ENCODE measurements at places on chromosomes 11 and 22. TPM values are rescaled to one million over a fixed set of nuclear protein-coding genes. Genes with fewer than 3 reads are reported as not detected.

- H3K27me3 ChIP-seq: no peaks in the 10 kb centered on the region
- peak overlapping the region; percentile 77 for H3K4me3 ChIP-seq
These were observed 45.6 kb downstream of the BCR start for GRCh38 chr22:23225724-23226496.

GRCh38 chr11:19680829-19681368 lies 31.7 kb upstream of the NAV2 start:
- no peaks in the 10 kb centered on the region for H3K4me1 ChIP-seq
- H3K27ac ChIP-seq: no peak overlapping the region
- H3K4me3 ChIP-seq: no peak overlapping the region

GRCh38 chr22:47627556-47628253 lies 865.3 kb downstream of the TBC1D22A start:
- H3K36me3 ChIP-seq: no peaks in the 10 kb centered on the region
- DNase-seq: no peak
- no peak overlapping the region for H3K27ac ChIP-seq
- H3K4me1 ChIP-seq: no peaks in the 10 kb centered on the region
- H3K4me3 ChIP-seq: no peak overlapping the region

DNA sequence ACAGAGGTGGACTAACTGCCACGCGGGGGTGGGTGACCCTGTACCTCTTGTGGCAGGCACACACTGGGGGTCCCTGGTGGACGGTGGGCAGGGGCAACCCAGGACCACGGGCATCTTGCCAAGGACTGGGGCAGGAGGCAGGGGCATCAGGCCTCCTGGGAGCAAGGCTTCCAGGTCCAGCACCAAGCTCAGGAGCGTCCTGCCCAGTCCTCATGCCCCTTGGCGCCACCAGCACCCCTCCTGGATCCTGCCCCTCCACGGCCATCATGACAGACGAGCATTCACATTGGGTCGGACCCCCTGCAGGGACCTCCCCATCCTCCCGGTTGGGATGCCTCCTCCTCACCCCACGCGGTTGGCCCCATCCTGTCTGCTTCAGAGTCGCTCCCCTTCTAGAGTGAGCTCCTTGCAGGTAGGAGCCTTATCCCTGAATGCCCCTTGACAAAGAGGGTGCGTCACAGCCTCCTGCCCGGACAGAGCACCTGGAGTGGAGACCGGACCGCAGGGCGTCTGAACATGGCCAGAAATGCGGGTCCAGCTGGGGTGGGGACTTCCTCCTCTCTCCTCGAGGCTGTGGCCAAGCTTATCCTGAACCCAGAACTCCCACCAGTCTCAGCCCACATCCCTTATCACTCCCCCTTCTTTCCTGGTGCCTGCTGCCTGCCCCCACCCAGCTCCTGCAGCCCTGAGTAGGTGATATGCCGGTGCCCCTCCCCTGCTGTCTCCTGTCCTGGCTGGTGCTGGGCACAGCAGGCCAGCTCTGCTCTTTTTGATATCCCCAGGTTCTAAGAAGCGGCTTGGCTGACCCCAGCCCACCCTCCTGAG lies 40.3 kb downstream of the IGF2 start:
- DNase-seq: peak; percentile 7
- no peak overlapping the region for H3K4me3 ChIP-seq
- H3K4me1 ChIP-seq: peaks cover 6% of the 10 kb centered on the region
- H3K27me3 ChIP-seq: peaks cover 5% of the 10 kb centered on the region
- peaks cover 2% of the 10 kb centered on the region for H3K36me3 ChIP-seq

DNA sequence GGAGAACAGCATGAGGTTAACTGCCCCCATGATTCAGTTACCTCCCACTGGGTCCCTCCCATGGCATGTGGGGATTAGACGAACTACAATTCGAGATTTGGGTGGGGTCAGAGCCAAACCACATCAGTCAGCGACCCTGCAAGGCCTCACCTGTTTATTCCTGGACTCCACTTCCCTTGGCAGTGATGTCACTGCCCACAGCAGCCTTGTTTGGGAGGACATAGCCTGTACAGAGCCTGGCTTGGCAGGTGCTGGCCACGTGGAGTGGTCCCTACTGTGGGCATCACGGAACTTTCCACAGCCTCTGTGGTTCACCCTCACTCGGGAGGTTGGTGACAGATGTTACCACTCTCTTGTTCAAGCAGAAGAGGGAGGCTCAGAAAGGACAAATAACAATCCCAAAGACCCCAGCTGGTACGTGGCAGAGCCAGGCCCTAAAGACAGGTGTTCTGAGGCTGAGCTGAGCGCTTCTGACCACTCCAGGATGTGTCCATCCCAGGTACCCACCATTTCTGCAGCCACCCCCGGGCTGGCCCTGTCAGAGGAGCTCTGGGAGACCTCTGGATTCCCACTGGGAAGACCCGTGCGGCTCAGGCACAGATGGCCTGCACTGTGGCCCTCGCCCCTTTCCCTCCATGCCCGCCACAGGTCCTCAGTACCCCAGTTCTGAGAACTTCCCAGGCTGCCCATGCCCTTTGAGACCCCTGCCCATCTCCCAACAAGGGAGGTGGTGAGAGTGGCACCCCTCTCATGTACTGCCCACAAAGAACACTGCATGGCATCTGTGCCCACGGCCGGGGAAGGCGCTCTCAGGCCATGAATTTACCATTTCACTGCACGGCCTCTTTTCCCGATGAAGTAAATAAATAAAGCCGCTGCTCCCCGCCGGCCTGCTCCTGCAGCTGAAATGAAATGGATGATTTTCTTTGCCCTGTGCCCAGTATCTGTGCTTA lies 605.8 kb downstream of the TBC1D22A start:
- H3K36me3 ChIP-seq: no peaks in the 10 kb centered on the region
- H3K27ac ChIP-seq: no peak overlapping the region
- H3K27me3 ChIP-seq: peaks cover 51% of the 10 kb centered on the region
- no peak overlapping the region for H3K4me3 ChIP-seq
- no peak for DNase-seq

GRCh38 chr11:33701302-33702230 lies 940 bp upstream of the C11orf91 start:
- peaks cover 10% of the 10 kb centered on the region for H3K27me3 ChIP-seq
- peak overlapping the region; percentile 45 for H3K27ac ChIP-seq
- H3K4me1 ChIP-seq: peaks cover 24% of the 10 kb centered on the region
- DNase-seq: no peak
- H3K4me3 ChIP-seq: peak overlapping the region; percentile 90
- H3K36me3 ChIP-seq: peaks cover 2% of the 10 kb centered on the region

GRCh38 chr11:134253188-134253993 lies at the start of the genes ACAD8 and THYN1:
ACAD8 (plus strand) TSS chr11:134253568; CDS start chr11:134253601, 33 bp downstream.
THYN1 (minus strand) TSS chr11:134253352; CDS start chr11:134252882, 470 bp downstream.
- peaks cover 5% of the 10 kb centered on the region for H3K36me3 ChIP-seq
- peak within 1 kb of the TSS; percentile 96 for H3K27ac ChIP-seq
- peaks cover 26% of the 10 kb centered on the region for H3K4me1 ChIP-seq
- peak within 1 kb of the TSS; percentile 98 for H3K4me3 ChIP-seq
- DNase-seq: peak; percentile 92

Gene OR51E2
- not detected for total RNA-seq

Gene GSTT2
- total RNA-seq: not detected

Gene GTSE1
- 0.25 TPM for total RNA-seq

DNA sequence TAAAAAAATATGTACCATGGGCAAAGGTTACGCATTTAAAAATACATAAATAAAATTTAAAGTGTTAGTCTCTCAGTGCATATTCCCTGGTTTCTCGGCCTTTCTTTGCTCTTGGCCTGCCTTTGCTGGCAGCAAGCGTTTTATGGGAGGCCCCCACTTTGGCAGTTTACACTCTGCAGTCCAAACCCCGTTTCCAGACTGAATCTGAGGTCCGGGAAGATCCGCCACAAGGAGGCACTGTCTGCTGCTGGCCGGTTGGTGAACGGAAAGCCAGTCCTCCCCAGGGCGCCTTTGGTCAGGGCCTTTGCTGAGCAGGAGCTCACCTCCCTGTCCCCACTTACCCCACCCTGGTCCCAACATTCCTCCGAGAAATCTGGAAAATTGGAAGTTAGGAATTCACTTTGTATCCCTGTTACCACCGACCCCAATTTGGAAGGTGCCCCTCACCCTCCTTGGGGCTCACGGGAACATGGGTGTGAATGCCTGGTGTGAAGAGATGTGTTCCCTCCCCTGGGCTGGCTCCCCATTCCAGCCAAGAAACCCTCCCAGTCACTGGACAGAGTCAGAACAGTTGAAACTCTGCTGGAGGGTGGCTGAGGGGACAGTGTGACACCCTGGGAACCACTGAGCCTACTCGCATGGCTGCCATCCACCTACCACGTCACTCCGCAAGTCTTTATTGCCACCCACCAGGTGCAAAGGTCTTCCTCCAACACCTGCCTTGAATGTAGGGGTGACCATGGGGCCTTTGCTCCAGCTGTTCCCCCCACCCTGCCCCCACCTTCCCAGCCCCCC lies 9.4 kb upstream of the SF1 start:
- H3K27me3 ChIP-seq: no peaks in the 10 kb centered on the region
- no peak overlapping the region for H3K27ac ChIP-seq
- peaks cover 7% of the 10 kb centered on the region for H3K4me1 ChIP-seq
- DNase-seq: peak; percentile 55
- no peaks in the 10 kb centered on the region for H3K36me3 ChIP-seq

Gene TMEM191B
- total RNA-seq: 4.8 TPM

- DNase-seq: no peak
- H3K27me3 ChIP-seq: peaks cover 46% of the 10 kb centered on the region
- no peak overlapping the region for H3K4me3 ChIP-seq
- no peaks in the 10 kb centered on the region for H3K36me3 ChIP-seq
- no peak overlapping the region for H3K27ac ChIP-seq
- H3K4me1 ChIP-seq: no peaks in the 10 kb centered on the region
These were observed 34.4 kb downstream of the DRD2 start for GRCh38 chr11:113440816-113441215.

- no peaks in the 10 kb centered on the region for H3K27me3 ChIP-seq
- no peak for DNase-seq
- H3K27ac ChIP-seq: no peak overlapping the region
- no peaks in the 10 kb centered on the region for H3K36me3 ChIP-seq
These were observed 397.0 kb upstream of the ISX start for GRCh38 chr22:34669001-34669400.

GRCh38 chr22:30426388-30427353 lies 1.1 kb downstream of the MTFP1 start:
- DNase-seq: peak; percentile 69
- peak overlapping the region; percentile 95 for H3K4me3 ChIP-seq
- H3K36me3 ChIP-seq: peaks cover 2% of the 10 kb centered on the region
- H3K27ac ChIP-seq: peak overlapping the region; percentile 97

- H3K4me1 ChIP-seq: peaks cover 22% of the 10 kb centered on the region
- H3K4me3 ChIP-seq: no peak overlapping the region
- H3K36me3 ChIP-seq: no peaks in the 10 kb centered on the region
These were observed 3.9 kb downstream of the CD151 start for GRCh38 chr11:836700-837099.

- no peak for DNase-seq
- peak overlapping the region; percentile 93 for H3K27ac ChIP-seq
- H3K27me3 ChIP-seq: peaks cover 4% of the 10 kb centered on the region
- H3K4me3 ChIP-seq: peak overlapping the region; percentile 83
These were observed 4.4 kb downstream of the TMEM121B start for GRCh38 chr22:17116572-17117330.

DNA sequence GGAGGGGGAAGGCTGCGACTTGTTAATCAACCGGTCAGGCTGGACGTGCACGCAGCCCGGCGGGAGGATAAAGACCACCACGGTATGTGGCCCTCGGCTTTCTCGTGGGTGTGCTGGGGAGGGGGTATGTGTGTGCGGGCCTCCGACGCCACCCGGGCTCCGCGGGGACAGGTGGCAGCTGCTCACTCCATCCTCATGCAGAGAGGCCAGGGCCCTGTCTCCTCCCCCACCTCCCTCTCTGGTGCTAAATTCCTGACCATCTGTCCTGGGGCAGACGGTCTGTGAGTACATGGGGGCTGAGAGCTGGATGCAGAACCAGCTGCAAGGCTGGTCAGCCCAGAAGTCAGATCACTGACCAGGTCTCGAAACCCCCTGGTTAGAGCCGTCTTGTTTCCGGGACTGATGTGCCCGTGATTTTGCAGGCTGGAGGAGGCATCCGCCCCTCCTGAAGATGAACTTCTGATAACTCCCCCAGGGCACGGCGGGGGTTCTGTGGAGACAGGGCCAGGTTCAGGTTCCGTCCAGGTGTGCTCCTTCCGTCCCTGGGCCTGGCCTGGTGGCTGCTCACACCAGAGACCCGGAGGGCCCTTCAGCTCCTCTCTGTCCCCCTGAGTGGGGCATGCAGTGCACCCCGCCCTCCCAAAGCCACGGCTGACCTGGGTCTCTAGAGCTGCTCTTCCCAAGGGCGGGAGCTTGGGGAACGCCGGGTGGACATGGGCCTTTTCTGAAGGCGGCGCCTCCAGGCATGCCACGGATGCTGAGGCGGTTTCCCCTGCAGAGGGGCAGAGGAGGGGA lies 1119.7 kb downstream of the BRD1 start:
- no peaks in the 10 kb centered on the region for H3K4me1 ChIP-seq
- H3K4me3 ChIP-seq: no peak overlapping the region
- H3K27ac ChIP-seq: no peak overlapping the region
- no peaks in the 10 kb centered on the region for H3K36me3 ChIP-seq

DNA sequence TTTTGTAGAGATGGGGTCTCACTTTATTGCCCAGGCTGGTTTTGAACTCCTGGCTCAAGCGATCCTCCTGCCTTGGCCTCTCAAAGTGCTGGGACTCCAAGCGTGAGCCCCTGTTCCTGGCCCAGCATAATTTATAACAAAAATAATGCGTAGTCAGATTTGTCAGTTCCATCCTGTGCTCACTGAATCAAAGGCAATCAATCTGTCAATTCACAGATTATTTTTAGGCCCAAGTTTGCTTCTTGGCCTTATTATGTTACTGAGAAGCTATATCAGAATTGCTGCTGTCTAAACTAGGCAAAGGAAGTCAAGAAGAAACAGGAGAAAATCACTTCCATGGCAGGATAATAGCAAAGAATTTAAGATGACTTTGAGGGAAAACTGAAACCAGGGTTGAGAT lies 8.7 kb downstream of the DLAT start:
- H3K4me1 ChIP-seq: peaks cover 4% of the 10 kb centered on the region
- no peak for DNase-seq
- H3K36me3 ChIP-seq: peaks cover 2% of the 10 kb centered on the region

GRCh38 chr11:64085906-64086257 lies 50.2 kb downstream of the FLRT1 start:
- H3K36me3 ChIP-seq: peaks cover 2% of the 10 kb centered on the region
- H3K4me1 ChIP-seq: peaks cover 3% of the 10 kb centered on the region
- H3K4me3 ChIP-seq: no peak overlapping the region
- no peak overlapping the region for H3K27ac ChIP-seq
- no peaks in the 10 kb centered on the region for H3K27me3 ChIP-seq

Gene CRYBA4
- total RNA-seq: not detected

Gene GAS2
- total RNA-seq: 3.1 TPM

Gene PLEKHA7
- total RNA-seq: 10.9 TPM
